ENCODE measurements at places on chromosomes 4 and X.

DNA sequence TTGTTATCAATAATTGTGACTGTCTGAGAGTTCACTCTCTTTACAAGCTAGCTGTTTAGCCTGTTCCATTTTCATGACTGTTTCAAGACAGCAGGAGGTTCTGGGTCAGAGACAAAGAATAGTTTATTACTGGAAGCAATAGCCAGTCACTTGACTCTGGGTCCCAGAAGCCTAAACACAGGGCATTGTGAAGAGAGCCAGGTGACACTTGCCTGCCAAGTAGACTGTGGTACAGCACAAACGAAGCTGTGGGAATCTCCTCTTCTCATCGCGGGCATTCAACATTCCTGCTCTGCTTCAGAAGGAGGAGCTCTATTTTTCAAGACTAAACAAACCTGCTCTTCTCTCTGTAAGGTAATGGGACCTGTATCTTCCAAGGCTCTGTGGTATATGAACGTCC is 485.1 kb downstream of the TRIML1 start:
- DNase-seq: no peak

DNA sequence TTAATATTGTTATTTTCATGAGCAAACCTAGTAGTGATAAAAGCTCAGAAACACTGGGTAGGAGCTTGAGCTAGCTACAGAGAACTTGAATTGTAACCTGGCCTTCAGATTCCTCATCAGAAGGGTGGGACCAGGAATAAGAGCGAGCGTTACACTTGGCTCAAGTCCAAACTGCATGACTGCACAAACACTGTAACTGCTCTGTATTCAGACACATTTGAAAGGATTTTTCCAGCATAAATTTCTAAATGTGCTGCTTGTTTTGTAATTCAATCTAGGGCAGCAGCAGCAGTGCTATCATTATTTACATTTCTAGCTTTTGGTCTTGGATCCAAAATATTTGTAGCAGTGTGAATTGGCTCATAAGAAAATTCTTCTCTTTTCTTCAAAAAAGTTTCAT is 133.0 kb upstream of the TMLHE start:
- no peak for DNase-seq

DNA sequence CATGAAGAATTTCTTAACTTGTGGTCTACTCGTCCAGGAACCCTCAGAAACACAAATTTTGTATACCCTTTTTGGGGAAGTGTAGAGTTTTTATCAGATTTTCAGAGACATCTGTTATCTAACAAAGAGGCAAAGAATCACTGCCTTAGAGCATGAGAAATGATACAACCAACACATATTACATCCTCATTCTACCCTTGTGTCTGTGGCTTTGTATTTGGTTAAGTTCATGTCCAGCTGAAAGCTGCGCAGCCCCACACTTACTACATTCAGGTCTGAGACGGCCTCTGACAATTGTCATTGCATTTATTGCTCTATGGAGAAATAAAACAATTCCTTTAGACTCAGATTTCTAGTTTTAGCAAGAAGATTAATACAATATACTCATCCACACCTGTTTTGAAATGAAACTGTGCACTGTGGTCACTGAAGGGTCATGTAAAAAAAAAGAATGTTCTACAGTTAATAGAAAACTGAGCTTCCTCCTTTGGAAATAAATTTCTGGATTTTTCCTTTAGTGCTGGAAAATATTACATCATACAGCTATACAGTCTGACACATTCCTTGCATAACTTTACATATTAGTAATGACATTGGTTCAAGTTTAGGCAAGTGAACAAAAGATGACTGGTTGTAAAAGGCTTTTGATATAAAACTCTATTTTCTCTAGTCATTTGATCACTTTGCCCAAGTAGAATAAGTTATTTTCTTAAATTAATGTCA is 39.8 kb downstream of the GLRB start:
- DNase-seq: no peak

DNA sequence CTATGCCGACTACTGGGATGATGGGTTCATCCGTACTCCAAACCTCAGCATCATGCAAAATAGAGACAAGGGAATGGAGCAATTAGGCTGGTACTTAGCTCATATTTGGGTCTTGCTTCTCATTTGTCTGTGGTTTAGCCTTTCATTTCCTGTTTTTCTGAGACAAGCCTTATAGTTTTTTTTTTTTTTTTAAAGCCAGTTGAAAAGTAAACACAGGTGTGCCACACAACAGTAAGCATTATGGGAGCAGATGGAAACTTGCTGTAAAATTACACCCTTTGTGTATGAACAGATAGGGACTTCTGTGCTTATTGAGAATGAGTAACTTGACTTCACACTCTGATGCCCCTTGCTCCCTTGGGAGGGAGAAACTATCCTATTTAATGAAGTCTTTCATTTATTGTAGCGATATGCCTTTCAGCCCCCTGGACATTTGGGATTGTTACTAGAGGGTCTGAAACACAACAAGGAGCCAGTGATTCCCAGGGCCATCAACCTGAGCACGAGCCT is 13.7 kb downstream of the RASSF6 start:
- peak; percentile 92 for DNase-seq

- no peak for DNase-seq
These were observed 62.5 kb upstream of the MCUB start for GRCh38 chr4:109497511-109497910.

GRCh38 chr4:156335721-156336120 is 382.1 kb upstream of the CTSO start:
- DNase-seq: no peak

- no peak for DNase-seq
These were observed 608.8 kb upstream of the PCDH10 start for GRCh38 chr4:132540268-132540667.

Data from OCI-LY7 (cell line).